ENCODE measurements at places on chromosomes 7 and 10.

DNA sequence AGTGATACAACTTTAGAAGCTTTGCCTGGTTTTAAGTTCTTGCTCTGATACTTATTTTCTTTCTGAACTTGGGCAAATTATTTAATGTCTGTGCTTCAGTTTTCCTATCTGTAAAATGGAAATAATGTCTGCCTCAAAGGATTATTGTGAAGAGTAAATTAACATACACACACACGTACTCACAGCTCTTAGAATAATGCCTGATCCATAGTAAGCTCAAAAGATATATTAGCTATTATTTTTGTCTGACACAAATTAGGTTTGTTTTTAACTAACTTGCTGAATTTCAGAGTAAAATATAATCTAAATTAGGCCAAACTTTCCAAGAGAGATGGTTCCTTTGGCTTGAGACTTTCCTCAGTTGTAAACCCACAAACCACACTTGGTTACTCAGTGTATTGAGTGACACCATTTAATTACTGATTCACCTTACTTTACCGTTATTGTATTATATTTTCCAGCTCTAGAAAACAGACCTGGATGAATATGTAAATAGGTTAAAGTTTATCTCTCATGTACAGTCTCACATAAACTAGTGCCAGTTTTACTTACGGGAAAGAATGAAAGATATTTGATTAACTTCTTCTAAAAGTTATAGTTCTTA is 50.4 kb downstream of the VTI1A start:
- DNase-seq, result no peak

DNA sequence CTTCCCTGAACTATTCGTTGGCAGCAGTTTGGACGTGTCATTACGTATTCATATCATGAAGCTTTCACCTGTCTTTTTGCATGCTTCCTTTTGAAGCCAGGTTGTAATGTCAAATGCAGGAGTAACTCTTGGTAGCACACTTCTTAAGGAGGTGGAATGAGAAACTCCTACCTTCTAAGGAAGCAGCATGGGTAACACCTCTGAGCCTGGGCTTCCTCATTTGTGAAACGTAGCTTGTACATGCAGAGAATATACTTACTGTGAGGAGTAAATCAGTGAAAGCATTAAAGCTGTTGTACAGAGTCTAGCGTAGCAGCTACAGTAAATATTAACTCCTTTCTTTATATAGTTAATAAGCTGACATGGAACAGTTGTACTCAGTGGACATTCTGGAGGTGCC is 21.1 kb downstream of the CUL1 start:
- no peak for DNase-seq

GRCh38 chr10:131915990-131916766 is 15.4 kb downstream of the PPP2R2D start:
- DNase-seq, result no peak

DNA sequence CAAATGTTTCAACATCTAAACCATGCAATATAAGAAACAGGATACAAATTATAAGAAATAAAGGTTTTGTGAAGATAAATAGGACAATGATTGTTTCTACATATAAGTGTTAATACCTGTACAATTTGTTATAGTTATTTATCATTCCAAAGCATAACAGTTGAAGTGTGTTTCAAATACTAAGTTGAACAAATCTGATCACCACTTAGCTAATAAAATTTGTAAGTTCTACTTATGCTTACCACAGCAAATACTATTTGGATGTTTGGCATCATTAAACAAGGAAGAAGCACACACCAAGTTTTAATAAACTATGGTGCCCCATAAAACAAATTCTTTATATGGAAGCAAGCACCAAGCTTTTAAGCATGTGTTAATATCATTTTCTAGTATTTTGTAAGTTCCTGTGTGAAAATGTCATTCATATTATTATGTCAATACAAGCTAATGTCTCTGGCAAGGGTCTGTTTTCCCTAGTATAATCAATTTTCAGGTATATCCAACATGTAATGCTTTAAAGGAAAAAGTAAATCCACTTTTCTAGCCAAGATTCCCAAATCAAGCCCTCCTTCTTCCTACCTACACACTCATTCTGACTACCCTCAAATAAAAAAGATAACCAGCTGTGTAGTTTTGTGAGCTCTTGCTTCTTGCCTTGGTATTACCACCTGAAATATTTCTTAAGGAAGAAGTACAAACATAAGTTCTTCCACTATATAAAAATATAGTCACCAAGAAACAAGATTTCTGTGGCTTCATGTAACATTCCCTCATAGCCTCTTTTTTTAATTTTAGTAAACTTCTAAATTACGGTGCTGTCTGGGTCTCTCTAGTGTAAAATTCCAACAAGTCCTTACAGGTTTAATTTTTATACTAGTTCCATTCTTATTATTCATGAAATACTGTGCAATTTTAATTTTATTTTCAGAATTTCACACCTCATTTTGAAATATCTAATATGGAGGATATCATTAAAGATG is 9.2 kb downstream of the SKAP2 start:
- DNase-seq, result no peak

GRCh38 chr10:123257904-123258456 is 103.8 kb downstream of the BUB3 start:
- no peak for DNase-seq

DNA sequence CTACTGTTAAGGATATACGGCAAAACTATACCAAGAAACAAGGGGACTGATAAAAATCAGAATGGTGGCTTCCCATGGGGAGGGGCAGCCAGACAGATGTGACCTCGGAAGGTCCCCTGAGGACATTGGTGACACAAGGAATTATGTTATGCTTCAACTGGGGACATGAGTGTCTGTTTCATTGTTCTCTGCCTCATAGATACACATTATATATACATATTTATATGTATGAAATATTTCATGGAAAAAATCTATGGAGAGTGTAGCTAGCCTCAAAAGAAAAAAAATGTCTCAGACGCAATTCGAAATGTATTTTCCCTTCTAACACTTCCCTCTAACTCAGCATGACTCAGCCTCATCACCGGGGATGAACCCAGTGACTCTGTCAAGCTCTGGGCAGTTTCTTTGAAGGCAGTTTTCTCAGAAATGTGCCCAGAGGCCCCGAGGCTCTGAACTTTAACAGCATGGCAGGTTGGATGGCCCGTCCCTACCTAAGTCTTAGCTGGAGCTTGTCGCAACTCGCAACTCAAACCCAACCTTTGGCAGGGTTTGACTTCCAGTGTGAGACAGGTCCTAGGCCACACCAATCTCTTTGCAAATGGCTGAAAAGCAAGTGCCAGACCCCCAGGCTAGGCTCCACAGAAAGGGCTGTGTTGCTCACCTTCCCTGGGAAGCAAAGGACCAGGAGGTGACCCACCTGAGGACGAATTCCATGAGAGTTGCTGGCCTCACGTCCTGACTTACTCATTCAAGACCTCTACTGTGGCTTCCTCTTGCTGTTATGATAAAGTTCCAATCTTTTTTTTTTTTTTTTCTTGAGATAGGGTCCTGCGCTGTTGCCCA is 86.9 kb downstream of the CARD11 start:
- DNase-seq, result no peak

GRCh38 chr10:59779756-59780533 is 26.7 kb upstream of the MRLN start:
- no peak for DNase-seq
